ENCODE measurements at places on chromosomes 11 and 22.
A peak's percentile ranks its signal among the peaks of the same experiment; 100 is the strongest.

DNA sequence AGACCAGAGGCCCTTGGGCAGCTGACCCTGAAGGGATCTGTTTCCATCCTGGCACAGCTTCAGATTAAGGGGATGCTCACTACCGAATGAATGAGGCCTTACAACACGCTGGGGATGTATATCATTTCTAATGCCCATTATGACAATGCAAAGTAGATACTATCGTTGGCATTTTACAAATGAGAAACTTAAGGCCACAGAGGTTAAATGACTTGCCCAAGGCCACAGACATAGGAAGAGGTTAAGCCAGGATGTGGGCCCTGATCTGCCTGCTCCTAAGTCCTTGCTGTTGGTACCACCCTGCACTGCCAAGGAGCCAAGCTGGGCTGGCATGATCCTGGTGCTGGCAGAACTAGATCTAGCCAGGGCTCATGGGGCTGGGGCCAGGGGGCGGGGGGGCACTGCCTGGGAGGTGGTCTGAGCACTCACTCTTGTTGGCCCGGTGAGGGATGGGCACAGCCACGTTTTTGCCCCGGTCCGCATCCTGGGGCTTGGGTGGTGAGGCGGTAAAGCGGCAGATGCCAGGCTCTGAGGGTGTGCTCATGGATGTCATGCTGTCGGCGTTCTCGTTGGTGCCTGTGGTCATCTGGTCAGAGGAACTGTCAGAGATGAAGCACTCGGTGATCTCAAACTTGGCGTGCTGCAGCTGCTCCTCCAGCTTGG, 102.8 kb downstream of the CEP164 start:
- no peak for DNase-seq

DNA sequence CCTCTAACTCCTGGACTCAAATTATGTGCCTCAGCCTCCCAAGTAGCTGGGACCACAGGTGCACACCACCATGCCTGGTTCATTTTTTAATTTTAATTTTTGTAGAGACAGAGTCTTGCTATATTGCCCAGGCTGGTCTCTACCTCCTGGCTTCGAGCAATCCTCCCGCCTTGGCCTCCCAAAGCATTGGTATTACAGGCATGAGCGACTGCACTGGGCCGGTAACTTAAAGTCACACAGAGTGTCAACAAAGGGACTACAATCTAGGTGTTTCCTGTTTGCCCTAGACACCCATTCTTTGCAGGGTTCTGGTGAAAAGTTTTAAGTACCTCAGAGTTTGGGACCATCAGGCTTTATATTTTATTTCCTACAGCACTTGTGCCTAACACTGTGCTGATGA, 8.4 kb downstream of the UVRAG start:
- DNase-seq = no peak

- DNase-seq = peak; percentile 35
Observed at GRCh38 chr11:77187776-77188632, 60.0 kb downstream of the MYO7A start.

DNA sequence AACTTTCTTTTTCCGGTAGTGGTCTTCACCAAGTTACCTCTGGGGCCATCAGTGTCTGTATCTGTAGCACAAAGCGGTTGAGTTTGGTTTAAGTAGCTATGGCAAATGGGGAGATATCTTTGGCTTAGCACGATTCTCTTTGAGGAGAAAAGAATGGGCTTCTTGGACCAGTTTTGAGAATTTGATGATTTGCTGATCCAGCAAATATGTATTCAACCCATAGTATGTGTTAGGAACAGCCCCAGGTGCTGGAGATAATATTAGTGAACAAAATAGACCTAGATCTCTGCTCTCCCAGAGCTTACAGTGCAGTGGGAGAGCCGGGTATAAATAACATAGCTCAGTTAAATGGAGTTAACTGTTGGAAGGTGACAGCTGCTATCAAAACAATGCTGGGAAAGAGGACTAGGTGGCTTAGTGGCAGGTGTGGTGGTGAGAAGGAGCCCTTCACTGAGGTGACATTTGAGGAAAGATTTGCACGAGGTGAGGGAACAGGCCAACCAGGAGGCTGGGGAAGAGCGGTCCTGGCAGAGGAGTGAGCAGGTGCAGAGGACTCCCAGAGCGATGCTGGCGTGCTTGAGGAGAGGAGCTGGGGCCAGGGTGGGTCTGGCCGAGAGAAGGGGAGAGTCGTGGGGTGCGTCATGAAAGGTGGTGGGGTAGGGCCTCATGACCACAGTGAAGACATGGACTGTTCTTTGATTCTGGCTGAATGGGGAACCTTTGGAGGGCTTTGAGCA, 5.0 kb downstream of the TBC1D22A start:
- DNase-seq = no peak

DNA sequence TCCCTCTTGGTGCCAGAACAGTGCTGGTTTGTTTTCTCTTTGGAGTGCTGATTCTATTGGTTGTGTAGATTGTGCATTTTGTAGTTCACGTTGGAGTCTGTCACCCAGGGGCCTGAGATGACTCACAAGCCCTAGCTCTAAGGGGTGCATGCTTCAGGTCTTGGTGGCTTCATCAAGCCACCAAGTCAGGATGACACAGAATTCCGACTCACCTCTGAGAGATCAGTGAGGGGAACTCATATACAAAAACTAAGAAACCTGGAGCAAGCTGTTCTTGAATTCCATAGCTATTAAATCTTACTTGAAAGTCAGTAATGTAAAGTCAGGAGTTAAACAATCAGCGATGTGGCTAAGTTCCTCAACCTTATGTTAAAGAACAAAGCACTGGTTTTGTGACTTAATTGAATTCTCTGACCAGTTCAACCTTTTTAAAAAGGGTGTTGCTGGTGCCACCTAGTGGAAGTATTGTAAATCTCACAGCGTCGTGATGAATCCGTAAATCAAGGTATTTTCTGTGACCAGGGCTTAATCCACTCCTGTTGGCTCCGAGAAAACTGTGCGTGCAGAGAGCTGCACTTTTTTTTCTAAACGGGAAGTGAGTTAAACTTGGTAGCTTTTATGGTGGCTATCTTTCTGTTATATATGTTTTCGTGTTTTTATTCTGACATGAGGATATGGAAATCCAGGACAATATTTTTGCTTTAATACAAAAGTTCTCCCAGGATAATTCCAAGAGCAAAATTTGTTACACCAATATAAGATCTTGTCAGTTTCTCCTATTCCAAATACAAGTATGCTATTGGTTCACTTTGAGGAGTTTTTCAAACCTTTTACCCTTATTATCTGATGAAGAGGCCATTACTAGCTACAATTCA, 14.6 kb downstream of the MMP13 start:
- no peak for DNase-seq

GRCh38 chr11:83449338-83449913, 163.3 kb upstream of the CCDC90B start:
- no peak for DNase-seq
